ENCODE measurements at places on chromosomes 7 and 10.

DNA sequence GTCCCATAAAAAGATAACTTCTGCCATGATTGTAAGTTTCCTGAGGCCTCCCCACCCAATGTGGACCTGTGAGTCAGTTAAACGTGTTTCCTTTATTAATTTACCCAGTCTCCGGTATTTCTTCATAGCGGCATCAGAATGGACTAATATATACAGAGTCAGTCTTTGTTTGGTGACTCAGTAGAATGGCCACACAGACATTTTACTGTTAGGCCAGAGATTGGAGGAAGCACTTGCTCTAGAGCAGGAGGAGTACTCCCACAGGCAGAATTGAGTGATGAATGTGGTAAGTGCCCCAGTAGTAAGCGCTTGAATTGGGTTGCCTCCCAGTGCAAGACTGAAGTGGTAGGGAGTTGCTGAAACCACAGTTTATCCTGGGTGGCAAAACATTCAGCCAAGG is 149.5 kb upstream of the SMIM30 start:
- no peak for DNase-seq

- DNase-seq = peak; percentile 46
Measured at GRCh38 chr10:78972947-78973900, 95.5 kb upstream of the ZMIZ1 start.

DNA sequence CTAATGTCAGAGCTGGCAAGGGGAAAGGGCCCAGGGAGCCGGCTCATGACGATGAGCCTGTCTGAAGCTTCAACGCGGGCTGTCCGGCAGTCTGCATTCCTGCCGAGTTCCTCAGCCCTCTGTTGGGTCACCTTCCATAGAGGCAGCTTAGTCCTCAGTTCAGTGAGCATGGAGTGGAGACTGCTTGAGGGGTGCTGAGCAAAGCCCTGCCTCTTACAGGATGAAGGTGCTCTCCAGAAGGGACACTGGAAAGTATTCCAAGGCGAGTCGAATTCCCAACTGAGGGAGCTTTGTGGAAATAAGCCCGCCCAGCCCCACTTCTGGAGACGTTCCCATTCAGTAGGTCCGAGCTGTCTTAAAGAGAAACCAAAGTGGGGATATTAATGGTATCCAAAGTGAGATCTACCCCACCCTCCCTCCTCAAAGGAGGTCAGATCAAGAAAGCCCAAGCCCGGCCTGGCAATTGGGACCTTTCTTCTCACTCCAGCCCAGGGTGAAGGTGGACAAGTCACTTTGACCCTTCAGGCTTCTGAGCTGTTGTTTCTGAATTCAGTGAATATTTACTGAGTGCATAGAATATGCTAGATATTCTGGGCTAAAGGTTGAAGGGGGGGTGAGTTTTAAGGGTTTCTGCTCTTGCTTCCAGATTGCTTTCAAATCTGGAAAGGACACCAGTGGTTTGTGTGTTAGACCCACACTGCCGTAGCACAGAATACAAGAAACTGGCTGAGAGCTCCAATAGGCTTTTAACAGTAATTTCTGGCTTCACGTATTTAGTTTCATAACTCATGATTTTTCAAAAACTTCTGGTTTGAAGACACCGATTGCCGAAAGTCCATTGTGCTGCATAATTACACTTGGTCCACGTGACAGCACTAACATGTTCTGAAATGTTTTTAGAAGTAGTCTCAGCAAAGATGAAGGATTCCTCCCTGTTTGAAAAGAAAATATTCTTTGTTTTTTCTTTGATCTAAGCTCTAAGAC is 3.5 kb downstream of the EGFR start:
- no peak for DNase-seq

- DNase-seq = no peak
Measured at GRCh38 chr10:110160081-110160480, 47.3 kb upstream of the MXI1 start.

DNA sequence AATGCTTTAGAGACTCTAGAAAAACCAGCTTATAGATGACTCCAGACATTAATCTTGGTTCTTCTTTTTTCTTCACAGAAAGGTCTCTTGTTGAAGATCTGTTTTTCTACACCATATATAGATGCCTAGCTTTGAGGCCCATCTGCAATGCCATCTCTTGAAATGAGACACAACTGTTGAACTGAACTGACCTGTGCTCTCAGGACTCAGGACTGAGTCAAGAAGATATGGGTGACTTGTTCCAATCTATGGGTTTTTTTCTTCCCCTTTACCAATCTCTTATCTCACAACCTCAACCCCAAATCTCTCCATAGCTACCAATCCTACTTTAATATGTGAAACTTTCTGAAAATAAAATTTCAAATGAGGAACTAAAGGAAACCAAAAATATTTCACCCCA is 194.7 kb downstream of the SNX13 start:
- DNase-seq = no peak

DNA sequence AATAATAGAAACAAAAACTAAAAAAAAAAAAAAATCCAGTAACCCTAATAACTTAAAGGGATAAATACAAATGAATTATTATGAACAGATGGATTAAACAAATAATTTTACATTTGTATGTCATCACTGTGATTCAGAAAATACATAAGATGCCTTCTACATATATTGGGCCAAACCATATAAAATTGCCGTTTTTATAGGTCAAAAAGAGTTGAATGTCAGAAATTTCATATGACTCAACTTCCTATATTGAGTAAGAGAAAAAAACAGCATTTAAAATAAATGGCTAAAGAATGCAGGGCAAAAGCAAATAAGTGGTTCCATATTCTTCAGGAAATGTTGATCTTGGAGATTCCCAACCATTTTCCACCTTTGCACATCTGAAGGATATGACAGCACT is 9.4 kb downstream of the SLC35B4 start:
- no peak for DNase-seq

DNA sequence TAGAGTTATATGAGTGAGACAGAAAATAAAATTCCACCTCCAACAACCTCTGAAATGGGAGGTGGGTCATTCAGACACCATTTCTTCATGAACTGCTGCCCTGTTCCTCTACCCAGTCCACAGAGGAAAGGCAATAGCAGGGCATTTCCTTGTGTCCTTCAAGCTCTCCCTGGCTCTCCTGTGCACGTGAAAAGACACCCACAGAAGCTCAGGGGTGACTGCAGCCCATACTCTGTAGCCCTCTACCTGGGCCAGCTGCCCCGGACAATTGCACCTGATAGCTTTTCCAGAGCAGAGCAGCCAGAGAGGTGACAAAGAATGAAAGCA is 10.0 kb downstream of the ST8SIA6 start:
- no peak for DNase-seq

DNA sequence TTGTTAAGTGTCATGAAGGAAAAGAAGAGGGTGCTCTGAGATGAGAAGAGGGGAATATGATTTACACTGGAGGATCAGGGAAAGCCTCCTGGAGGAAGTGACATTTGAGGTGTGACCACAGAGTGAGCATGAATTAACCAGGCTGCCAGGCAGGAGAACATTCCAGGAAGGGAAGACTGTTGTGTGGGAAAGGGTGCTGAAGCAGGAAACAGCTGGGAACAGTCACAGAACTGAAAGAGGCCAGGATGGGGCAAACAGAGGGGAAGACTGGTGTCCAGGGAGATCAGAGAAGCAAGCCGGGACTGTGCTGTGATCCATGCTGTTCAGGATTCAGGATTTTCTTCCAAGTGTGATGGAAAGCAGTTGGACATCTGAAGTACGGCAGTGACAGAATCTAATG is 14.9 kb downstream of the HIPK2 start:
- DNase-seq = no peak

GRCh38 chr7:92282930-92283329 is 37.2 kb downstream of the ANKIB1 start:
- no peak for DNase-seq

GRCh38 chr10:93745408-93746065 is 12.2 kb upstream of the LGI1 start:
- DNase-seq = no peak

GRCh38 chr10:89894051-89894450 is 192.7 kb downstream of the KIF20B start:
- DNase-seq = no peak

GRCh38 chr7:23183279-23184012 is 1.6 kb downstream of the NUP42 start:
- no peak for DNase-seq

DNA sequence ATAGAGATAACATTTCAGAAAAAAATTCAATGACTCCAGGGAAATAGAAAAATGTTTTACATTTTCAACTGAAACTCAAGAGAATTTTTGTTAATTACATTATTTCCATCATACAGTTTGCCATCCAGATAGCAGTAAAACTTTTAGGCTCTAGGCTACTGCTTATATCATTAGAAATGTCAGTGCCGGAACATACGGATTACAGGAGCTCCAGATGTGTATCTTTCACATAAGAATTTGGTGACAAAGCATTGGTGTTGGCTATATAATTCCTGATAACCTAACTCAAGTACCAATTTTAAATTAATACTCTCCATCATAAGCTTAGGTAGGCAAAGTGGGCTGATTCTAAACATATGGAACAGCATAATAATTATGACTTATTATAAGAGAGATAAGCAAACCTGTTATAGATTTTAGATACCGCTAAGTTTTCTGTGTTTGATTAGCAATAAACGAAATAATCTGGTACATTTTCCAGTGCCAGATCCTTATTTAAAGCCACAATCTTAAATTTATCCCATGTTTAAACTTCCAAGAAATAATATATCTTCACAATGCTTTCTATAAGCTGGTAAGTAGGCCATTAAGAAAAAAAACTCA is 637.9 kb downstream of the NXPH1 start:
- no peak for DNase-seq

- no peak for DNase-seq
Measured at GRCh38 chr7:45589061-45589460, 14.9 kb downstream of the ADCY1 start.

DNA sequence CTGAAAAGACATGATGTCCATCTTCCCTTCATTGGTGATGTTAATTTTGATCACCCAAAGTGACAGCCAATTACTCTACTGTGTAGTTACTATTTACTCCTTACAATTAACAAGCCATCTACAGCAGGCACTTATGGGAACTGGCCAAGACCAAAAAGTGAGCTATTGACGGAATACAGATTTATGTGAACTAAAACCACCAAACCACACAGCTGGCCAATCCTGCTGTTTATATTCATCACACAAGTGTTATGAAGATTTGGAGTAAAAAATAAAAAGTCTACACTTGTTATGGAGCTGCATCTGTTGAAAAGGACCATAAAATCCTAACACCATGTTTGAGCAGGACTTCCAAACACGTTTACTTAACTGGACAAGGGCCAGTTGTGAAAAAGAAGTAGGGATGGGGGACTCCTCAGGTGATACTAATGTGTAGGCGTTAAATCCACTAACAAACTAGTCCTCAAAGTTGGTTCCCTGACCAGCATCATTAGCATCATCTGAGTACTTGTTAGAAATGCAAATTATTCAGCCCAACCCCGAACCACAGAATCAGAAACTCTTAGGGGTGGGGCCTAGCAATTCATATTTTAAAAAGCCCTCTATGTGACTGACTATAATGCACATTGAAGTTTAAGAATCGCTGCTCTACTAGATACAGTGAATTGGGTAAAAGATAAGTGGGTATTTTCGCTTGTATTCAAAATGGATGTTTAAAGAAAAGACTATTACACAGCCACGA is 11.6 kb downstream of the MCMBP start:
- no peak for DNase-seq

DNA sequence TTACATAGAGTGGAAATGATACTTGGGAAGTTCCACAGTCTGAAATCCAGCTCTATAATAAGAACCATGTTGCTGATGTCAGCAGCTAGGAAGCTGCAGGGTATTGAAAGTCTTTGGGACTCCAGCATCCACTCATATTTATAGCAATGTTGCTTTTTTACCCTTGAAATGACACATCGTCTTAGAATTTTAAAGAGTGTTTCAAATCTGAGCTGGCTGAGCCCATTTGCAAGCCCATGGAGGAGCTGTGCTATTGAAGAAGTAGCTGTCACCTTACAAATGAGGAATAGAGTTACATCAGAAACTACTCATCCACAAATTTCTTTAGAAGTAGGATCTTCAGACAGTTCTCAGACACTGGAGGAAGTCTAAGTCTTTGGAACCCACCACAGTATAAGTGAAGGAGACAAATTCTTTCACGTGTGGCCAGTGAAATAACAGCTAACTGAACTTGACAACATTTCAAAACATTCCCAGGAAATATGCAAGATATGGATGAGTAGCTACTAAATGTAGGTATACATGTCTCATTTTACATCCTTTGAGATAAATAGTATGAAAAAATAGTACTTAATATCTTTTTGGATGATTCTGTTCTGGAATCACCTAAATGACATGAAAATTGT is 203.6 kb downstream of the ZNF365 start:
- no peak for DNase-seq

DNA sequence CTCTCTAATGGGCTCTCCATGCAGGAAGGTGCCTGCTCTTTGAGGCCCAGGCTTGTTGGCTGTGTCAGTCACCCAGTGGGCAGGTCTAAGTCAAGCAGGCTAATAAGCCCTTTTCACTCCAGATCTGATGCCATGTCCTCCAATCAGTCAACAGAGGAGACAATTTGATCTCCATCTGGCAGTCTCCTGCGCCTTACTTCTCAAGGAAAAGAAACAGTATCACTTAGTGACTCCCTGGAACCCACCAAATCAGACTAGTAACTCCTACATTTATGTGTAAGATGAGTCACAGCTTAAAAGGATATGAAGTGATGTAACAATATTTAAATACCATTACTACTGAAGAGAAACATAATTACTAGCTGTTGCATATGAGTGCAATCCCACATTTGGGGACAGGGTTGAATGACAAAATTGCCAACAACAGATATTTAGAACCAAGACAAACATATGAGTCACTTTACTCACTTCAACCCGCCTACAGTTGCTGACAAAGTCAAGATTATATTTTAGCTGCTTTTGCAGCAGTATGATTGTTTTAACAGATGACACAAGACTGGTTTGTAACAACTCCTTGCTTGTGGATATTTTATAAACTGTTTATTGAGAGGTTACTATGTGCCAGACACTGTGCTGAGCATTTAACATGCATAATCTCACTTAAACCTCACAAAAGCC is 72.1 kb downstream of the USP6NL start:
- DNase-seq = no peak

GRCh38 chr7:28163949-28164348 is 16.6 kb downstream of the JAZF1 start:
- no peak for DNase-seq

- DNase-seq = no peak
Measured at GRCh38 chr10:1360011-1360557, 303.9 kb downstream of the WDR37 start.

Data from stimulated activated CD8-positive, alpha-beta memory T cell treated with anti-CD3 and anti-CD28 coated beads, Interleukin-7, amount 100 ng/mL, for 48 hours (primary cell).